ENCODE measurements at places on chromosomes 1 and 21. TPM values are rescaled to one million over a fixed set of nuclear protein-coding genes. Genes with fewer than 3 reads are reported as not detected.

Gene PRMT6
- polyA plus RNA-seq, result 10.5 TPM

Gene SPATA6
- polyA plus RNA-seq, result 2.6 TPM

- no peak for DNase-seq
Measured at GRCh38 chr1:193070942-193071341, 11.5 kb downstream of the RO60 start.

GRCh38 chr1:19169642-19170041, 40.4 kb downstream of the UBR4 start:
- DNase-seq, result peak; percentile 29

Data from BJ (cell line).